ENCODE measurements at places on chromosomes 12 and 14. TPM values are rescaled to one million over a fixed set of nuclear protein-coding genes. Genes with fewer than 3 reads are reported as not detected.

GRCh38 chr14:69460093-69460701 is 24.3 kb upstream of the PLEKHD1 start:
- H3K27ac ChIP-seq: no peak overlapping the region
- H3K27me3 ChIP-seq: no peaks in the 10 kb centered on the region
- no peak overlapping the region for H3K4me3 ChIP-seq
- H3K36me3 ChIP-seq: peaks cover 20% of the 10 kb centered on the region

DNA sequence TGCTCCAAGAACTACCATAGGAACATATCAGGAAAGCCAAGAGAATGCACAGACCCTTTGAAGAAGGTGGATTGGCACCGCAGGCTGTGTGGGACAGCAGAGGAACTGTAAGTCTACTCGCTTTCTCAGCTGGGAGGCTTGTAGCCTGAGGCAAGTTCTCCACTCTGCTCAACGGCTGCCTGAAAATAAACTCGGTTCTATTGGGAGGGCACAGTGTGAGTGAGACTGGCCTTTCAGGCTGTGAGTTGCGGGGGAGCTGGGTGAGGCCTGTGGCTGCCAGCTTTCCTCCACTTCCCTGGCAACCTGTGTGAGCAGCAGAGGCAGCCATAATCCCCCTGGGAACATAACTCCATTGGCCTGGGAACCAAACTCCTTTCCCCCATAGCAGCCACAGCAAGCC is 132.1 kb downstream of the ANKS1B start:
- no peak overlapping the region for H3K4me3 ChIP-seq
- H3K27me3 ChIP-seq: no peaks in the 10 kb centered on the region

- H3K27ac ChIP-seq: no peak overlapping the region
- H3K4me1 ChIP-seq: no peaks in the 10 kb centered on the region
- no peaks in the 10 kb centered on the region for H3K36me3 ChIP-seq
- H3K4me3 ChIP-seq: no peak overlapping the region
- no peaks in the 10 kb centered on the region for H3K27me3 ChIP-seq
- DNase-seq: no peak
Measured at GRCh38 chr14:31529053-31529452, 32.2 kb upstream of the NUBPL start.

DNA sequence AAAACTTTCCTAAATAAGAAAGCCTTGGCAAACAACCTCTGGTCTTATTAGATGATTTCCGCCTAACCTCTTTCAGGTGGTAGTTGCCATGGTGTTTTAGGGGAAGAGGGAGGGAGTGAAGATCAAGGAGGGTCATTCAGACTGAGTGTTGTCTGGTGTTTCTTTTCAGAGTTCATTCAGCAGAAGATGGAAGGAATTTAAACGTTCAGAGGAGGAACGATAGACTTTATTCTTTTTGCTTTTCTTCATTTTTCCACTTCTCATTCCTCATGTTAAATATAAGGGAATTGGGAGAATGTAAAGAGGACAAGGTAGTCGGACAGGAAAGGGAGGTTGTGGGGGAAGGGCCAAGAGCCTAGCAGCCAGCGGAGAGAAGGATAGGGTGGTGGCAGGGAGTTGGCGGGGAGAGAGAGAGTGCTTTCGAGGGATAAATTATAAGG is 17.4 kb upstream of the SALL2 start:
- no peaks in the 10 kb centered on the region for H3K27me3 ChIP-seq
- H3K4me1 ChIP-seq: peaks cover 7% of the 10 kb centered on the region
- H3K27ac ChIP-seq: no peak overlapping the region
- DNase-seq: peak; percentile 66
- no peaks in the 10 kb centered on the region for H3K36me3 ChIP-seq

DNA sequence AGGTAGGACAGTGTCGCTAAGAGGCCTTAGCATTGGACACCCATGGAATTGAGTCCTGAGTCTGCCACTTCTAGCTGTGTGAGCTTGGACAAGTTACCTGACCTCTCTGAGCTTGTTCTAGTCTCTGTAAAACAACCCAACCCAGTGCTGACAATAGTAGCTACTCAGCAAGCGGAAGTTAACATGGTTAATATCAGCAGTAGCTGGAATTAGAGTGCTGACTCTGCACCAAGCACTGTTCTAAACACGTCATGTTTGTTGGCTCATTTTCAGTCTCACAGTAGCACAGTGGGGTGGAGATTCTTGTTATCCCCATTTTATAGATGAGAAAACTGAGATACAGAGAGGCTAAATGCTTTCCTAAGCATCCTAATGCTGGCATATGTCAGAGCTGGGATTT is 47.5 kb upstream of the RIN3 start:
- H3K27ac ChIP-seq: no peak overlapping the region
- H3K4me1 ChIP-seq: no peaks in the 10 kb centered on the region
- DNase-seq: peak; percentile 2
- no peak overlapping the region for H3K4me3 ChIP-seq

GRCh38 chr12:39012870-39013269 is 107.5 kb upstream of the CPNE8 start:
- H3K4me3 ChIP-seq: no peak overlapping the region
- H3K27ac ChIP-seq: no peak overlapping the region
- H3K4me1 ChIP-seq: no peaks in the 10 kb centered on the region

- no peaks in the 10 kb centered on the region for H3K27me3 ChIP-seq
- no peaks in the 10 kb centered on the region for H3K36me3 ChIP-seq
- peak overlapping the region; percentile 46 for H3K27ac ChIP-seq
- H3K4me1 ChIP-seq: no peaks in the 10 kb centered on the region
Measured at GRCh38 chr12:93536766-93537488, 35.5 kb upstream of the SOCS2 start.

DNA sequence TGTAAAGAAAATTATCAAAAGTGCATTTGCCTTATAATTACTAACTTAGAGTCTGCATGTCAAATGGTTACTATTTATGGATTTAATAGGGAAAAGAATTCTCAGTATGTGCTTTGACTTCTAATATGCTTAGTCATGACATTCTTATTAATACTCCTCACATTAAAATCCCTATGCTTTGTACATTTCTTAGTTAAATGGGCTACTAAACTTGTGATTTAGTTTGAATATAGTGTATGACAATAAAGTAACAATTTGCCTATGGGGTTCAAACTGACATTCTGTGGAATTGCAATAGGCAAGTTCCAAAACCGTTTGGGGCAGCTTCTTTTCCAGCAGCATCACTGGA is 361.9 kb upstream of the TMTC1 start:
- no peaks in the 10 kb centered on the region for H3K4me1 ChIP-seq
- H3K27ac ChIP-seq: no peak overlapping the region
- H3K27me3 ChIP-seq: no peaks in the 10 kb centered on the region
- no peaks in the 10 kb centered on the region for H3K36me3 ChIP-seq
- no peak for DNase-seq

DNA sequence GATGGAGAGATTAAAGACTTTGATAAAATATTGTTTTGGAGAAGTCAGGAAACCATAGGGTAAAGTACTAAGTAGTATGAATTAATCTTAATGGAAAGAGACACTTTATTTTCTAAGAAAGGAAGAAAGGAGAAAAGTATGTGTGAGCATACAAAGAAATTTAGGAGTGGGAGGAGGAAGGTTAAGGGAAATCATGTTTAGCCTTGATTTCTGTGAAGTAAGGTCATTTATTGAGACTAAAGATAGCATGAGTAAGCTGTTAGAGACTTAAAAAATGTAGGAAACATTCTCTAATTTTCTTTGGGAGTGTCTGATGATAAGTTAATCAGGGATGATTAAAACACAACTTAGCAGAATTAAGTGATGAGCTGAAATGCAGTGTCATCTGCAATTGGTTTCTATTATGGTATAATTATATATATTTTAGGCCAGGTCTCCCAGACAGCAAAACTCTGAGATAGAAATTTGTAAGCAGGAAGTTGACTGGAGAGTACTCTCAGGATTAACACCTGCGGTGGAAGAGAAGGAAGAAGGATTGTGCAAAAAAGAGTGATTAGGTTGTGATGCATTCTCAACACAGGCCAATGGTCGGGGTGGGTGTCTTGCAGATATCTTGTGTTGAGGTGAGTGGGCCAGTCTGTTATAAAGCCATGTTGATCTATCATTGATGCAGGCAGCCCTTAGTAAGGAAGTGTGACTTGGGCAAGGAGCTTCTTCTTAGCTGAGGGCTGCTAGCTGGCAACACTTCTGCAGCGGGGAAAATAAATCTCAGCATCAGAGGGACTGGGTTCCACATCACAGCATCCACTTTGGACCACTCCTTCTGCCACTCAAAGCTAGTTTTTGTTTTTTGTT is 256.2 kb downstream of the AEBP2 start:
- no peak overlapping the region for H3K27ac ChIP-seq
- DNase-seq: no peak
- no peaks in the 10 kb centered on the region for H3K4me1 ChIP-seq
- no peaks in the 10 kb centered on the region for H3K27me3 ChIP-seq
- no peaks in the 10 kb centered on the region for H3K36me3 ChIP-seq

DNA sequence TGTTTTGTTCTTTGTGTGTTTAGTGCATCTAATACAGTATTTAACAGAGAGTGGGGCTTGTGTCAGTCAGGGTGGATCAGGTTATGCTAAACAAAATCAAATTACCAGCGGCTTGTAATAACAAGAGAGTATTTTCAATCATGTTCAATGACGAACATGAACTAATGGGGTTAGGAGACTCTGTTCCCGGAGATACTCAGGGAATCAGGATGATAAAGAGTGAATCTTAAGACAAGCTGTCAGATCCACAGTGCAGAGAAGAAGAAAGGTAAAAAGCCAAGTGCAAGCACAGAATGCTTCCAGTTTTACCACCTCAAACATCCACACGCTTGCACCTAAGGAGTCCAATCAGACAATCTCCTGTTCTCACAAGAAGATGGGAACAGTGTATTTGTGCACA is 1331.5 kb upstream of the TMEM132C start:
- DNase-seq: no peak
- H3K4me3 ChIP-seq: no peak overlapping the region
- H3K27ac ChIP-seq: no peak overlapping the region
- H3K4me1 ChIP-seq: no peaks in the 10 kb centered on the region
- H3K27me3 ChIP-seq: no peaks in the 10 kb centered on the region

GRCh38 chr12:56900583-56900982 is 33.6 kb downstream of the SDR9C7 start:
- no peak overlapping the region for H3K27ac ChIP-seq
- H3K27me3 ChIP-seq: no peaks in the 10 kb centered on the region
- H3K4me1 ChIP-seq: no peaks in the 10 kb centered on the region

DNA sequence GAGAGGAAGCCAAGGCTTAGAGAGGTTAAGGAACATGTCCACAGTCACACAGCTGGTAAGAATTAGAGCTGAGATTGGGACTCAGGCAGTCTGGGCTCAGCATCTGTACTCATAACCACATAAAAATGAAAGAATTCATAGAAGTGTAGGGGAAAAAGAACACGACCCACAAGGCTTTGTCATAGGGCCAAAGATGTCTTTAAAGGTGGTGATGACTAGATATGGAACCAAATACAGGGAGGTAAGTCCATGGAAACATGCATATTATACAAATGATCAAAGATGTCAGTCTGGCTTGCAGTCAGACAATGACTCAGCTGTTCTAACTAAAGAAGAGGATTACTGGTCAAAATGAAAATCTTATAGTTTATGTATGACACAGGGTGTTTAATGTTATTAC is 7.2 kb upstream of the SSPN start:
- no peak overlapping the region for H3K27ac ChIP-seq
- H3K27me3 ChIP-seq: peaks cover 2% of the 10 kb centered on the region
- DNase-seq: no peak

DNA sequence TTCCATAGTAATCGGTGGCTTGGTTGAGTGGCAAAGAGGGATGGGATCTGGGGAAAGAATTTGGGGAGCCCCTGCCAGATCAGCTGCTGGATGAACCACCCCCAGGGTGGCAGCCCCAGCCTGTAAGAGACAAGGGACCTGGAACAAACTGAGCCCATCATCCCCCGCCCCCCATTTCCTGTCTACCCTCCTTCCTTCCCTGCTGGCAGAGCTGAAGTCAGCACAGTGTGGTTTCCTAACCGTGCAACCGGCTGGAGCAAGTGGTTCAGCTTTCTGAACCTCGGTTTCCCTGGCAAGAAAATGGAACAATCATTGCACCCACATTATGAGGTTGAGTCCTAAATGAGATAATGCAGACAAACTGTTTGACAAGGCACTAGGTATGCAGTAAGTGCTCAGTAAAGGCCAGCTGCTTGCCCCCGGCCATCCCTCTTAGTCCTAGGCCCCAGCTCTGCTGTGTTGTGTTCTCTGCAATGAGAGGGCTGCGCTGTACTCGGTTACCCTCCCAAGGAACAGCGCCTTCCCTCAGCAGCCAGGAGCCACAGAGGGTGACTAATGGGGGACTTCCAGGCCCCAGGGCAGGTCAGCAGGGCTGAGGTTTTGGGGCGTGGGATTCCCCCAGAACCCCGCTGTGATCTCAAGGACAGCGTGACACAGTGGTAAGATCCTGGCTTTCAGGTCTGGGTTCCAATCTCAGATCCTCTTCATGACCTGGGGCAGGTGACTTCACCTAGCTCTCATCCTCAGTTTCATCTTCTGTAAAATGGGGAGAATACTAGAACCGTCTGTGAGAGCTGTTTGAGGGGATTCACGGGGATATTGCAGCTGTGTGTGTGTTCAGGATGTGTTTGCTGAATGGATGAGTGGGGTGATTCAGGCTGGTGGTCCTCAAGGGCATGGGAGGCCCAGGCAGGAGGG is 16.5 kb downstream of the SELPLG start:
- peaks cover 7% of the 10 kb centered on the region for H3K4me1 ChIP-seq
- no peak overlapping the region for H3K4me3 ChIP-seq
- no peaks in the 10 kb centered on the region for H3K36me3 ChIP-seq
- no peaks in the 10 kb centered on the region for H3K27me3 ChIP-seq
- no peak for DNase-seq

DNA sequence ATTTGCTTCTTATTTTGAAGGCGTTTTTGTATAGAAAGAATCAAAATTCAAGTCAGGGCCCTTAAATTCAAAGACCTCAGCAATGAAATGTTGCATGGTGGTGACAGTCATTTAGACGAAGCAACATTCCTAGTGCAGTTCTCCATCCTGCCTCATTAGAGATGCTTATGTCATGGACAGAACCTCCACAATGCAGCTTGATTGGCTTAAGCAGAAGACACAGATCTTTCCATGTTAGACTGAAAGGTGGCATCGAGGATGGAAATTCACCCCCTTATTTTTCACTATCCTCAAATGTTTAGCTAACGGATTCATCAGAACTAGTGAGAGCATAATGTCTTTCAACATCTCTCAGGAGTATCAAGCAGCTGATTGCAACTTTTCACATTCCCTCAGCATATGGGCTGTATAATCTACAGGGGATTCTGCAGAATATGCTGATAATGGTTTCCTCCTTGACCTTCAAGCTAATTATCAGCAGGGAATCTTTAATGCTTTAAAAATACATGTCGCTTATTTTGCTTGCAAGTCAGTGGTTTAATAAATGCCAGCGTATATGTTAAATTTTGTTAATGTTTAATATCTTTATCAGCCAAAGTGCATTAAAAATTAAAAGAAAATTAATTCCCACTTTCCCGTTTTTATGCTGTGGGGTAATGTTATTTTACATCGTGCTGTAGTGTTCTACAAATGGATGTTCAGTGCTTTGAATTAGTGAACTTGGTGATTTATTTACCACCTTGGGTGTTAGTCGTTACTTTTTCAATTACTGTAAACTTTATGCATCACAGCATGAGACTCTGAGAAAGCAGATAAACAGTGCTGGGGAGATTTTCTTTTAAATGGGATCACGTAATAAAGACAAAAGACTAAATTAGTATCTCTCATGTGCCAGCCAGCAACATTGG is 12.8 kb upstream of the NRDE2 start:
- H3K27ac ChIP-seq: no peak overlapping the region
- H3K4me3 ChIP-seq: no peak overlapping the region
- H3K36me3 ChIP-seq: no peaks in the 10 kb centered on the region
- H3K27me3 ChIP-seq: no peaks in the 10 kb centered on the region

- no peak for DNase-seq
- H3K27me3 ChIP-seq: no peaks in the 10 kb centered on the region
- H3K4me1 ChIP-seq: no peaks in the 10 kb centered on the region
- peaks cover 9% of the 10 kb centered on the region for H3K36me3 ChIP-seq
Measured at GRCh38 chr14:105257464-105257863, 9.1 kb downstream of the BTBD6 start.

ACOT6 gene
- total RNA-seq: not detected

STAC3 gene
- 5.9 TPM for total RNA-seq

KLRC4 gene
- 0.91 TPM for total RNA-seq

FOXM1 gene
- total RNA-seq: 4.0 TPM

PAH gene
- total RNA-seq: 0.64 TPM

UBE3B gene
- 38.7 TPM for total RNA-seq

REC8 gene
- total RNA-seq: 48.1 TPM
